NCI-H2029 treated with DMSO at 0.1 percent for 48 hours (cell line): ENCODE measurements at places on chromosomes 3 and 15.

GRCh38 chr3:46957092-46957820 is 19.3 kb downstream of the CCDC12 start:
- DNase-seq, result no peak

GRCh38 chr3:112646623-112647022 is 5.7 kb upstream of the CCDC80 start:
- DNase-seq, result peak; percentile 56

GRCh38 chr3:134009345-134010000 is 20.3 kb downstream of the SLCO2A1 start:
- no peak for DNase-seq

DNA sequence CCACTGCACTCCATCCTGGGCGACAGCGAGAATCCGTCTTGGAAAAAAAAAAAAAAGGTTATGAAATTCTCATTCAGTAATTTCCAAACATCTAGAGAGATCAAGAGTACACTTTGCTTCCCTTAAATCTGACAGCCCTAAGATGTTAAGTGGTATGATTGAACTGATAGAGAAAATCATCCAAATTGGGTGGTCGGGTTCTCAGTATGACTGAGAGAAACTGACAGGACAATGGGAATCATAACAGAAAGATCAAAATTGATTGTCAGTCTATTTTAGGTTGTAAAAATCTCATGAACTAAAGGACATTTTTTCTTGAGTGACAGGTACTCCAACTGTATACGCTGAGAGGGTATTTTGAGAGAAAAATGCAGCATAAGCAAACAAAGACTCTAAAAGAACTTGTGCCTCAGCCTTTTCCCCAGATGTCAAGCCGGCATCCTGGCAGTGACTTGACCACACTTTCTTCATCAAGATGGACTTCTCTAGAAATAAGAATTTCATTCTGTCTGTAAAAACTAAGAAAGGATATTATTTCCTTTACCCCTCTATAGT is 65.8 kb downstream of the MYO5A start:
- DNase-seq, result no peak

DNA sequence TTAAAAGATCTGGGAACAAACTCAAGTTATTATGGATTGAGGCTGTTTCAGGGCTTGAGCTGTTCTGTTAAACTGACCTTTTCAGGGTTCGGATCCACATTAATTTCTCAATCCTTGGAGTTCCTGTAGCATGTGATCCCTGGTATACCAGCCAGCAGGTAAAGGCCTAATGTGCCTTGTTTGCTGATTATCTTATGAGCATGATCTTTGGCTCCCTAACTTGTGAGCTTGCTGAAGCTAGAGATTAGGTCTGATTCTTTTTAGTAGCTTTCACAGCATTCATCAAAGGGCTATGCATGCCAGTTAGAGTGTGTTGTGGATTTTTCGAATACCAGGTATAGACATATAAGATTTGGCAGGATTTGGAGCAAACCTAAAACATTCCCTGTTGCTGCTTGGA is 10.3 kb downstream of the CORO2B start:
- no peak for DNase-seq

DNA sequence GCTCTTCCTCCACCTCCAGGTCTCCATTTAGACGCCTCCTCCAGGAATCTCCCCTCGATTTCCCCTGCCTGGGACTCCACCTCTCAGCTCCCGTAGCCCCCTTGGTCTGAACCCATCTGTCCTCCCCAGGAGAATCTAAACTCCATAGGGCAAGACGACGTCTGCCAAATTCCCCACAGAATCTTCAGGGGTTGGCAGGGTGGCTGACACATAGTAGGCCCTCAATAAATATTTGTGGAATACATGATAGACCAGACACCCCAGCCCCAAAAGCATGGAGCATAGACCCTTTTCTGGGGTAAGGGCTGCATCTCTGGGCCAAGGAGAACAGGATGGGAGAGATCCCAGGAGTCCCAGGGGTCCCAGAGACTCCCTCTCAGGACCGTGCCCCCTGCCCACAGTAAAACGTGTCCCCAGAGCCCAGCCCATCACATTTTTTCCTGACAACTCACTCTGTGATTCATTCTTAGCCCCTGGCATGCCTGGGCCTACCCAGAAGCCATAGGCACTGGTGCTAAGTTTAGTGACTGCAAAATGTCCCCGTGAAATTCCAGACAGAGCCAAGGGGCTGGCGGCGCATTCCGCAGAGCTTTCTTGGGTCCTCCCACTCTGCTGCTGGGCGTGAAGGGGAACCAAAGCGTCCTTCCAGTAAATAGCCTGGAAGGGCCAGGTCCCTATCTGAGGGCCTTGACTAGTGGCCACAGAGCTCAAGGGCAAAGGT is 78.0 kb upstream of the SLC6A6 start:
- DNase-seq, result no peak

GRCh38 chr3:158668506-158668905 is 3.9 kb downstream of the LXN start:
- DNase-seq, result no peak

- DNase-seq, result peak; percentile 8
Measured at GRCh38 chr3:67109651-67110204, 111.6 kb downstream of the KBTBD8 start.

GRCh38 chr3:71319771-71320170 is 263.8 kb downstream of the FOXP1 start:
- no peak for DNase-seq

- DNase-seq, result no peak
Measured at GRCh38 chr3:4754180-4755086, 224.8 kb upstream of the BHLHE40 start.

GRCh38 chr3:53554559-53555067 is 60.2 kb downstream of the CACNA1D start:
- no peak for DNase-seq

GRCh38 chr15:69648212-69648611 is 195.6 kb downstream of the RPLP1 start:
- DNase-seq, result peak; percentile 18

DNA sequence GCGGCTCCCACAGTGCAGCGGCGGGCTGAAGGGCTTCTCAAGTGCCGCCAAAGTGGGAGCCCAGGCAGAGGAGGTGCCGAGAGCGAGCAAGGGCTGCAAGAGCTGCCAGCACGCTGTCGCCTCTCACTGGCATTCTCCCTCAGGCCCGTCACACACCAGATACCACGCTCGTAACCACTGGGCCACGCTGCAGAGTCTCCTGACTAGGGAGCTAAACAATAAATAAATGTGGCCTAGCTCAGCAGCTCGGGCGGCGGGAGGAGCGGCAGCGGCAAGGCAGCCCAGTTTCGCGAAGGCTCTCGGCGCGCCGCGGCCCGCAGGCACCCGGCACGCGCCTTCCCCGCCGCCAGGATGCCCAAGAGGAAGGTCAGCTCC is 55.9 kb upstream of the FAM174B start:
- no peak for DNase-seq

GRCh38 chr15:92492551-92493115 is 99.0 kb downstream of the ST8SIA2 start:
- no peak for DNase-seq

GRCh38 chr3:62548528-62549205 is 175.3 kb upstream of the FEZF2 start:
- no peak for DNase-seq

- DNase-seq, result no peak
Measured at GRCh38 chr3:136624894-136625815, 127.0 kb downstream of the STAG1 start.

- DNase-seq, result no peak
Measured at GRCh38 chr15:25705433-25706115, 157.6 kb downstream of the ATP10A start.

GRCh38 chr15:73678498-73678897 is 5.7 kb upstream of the CD276 start:
- no peak for DNase-seq

DNA sequence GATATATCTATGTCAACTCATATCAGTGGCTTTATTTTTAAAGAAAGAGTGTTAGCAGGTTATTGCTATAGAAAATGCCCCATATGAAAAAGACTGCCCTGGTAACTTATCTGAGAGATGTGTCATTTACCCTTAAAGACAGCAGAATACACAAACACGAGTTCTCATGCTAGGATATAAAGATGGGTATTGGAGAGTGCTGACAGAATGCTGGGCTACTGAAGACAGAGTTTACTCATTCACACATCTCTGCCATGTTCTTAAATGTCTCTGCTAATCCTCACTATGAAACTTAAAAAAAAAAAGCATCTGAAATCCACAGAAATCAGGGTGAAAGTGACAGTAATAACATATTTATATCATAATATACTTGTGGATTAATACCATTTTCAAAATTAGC is 126.7 kb downstream of the FOXP1 start:
- no peak for DNase-seq

GRCh38 chr3:146218880-146219866 is 31.7 kb downstream of the PLSCR4 start:
- DNase-seq, result no peak

- no peak for DNase-seq
Measured at GRCh38 chr3:171586274-171586673, 126.1 kb upstream of the TNIK start.

DNA sequence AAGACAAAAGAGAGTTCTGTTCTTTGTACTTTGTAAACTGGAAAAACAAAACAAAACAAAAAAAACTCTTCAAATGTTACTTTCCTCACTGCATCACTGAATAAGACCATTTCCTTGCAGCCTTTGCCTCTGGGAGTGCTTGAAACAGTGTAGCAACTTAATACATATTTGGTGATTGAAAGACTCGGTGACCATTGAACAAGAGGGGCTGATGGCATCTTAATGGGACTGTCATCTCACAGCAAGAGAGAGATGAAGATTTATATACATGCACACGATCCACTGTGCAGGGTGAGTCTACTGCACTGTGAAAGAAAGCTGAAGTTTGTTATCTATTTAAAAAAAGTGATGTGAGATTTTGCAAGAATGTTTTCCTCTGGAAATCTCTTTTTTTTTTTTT is 111.9 kb upstream of the KLHL25 start:
- no peak for DNase-seq

GRCh38 chr15:45855907-45856579 is 221.2 kb downstream of the SQOR start:
- DNase-seq, result no peak

DNA sequence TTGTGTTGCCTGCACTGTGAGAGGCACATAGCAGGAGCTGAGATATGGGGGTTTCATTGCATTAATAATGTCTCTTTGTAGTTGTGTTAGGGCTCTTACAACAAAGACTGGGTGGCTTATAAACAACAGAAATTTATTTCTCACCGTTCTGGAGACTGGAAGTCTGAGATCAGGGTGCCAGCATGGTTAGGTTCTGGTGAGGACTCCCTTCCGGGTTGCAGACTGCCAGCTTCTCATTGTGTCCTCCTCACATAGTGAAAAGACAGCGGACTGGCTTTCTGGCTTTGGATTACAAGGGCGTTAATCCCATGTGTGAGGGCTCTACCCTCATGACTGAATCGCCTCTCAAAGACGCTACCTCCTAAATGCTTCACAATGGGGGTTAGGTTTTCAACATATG is 20.6 kb downstream of the TMEM108 start:
- no peak for DNase-seq

DNA sequence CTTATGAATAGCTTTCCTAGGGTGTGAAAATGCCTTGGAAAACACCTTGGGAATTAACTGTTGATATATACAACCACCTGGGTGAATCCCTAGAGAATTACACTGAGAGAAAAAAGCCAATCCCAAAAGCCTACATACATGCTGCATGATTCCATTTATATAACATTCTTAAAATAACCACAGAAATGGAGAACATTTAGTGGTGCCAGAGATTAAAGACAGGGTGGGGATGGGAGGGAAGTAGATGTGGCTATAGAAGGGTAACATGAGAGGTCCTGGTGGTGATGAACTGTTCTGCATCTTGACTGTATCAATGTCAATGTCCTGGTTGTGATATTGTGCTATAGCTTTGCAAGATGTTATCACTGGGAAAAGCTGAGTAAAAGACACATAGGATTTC is 291.0 kb downstream of the CLSTN2 start:
- no peak for DNase-seq

DNA sequence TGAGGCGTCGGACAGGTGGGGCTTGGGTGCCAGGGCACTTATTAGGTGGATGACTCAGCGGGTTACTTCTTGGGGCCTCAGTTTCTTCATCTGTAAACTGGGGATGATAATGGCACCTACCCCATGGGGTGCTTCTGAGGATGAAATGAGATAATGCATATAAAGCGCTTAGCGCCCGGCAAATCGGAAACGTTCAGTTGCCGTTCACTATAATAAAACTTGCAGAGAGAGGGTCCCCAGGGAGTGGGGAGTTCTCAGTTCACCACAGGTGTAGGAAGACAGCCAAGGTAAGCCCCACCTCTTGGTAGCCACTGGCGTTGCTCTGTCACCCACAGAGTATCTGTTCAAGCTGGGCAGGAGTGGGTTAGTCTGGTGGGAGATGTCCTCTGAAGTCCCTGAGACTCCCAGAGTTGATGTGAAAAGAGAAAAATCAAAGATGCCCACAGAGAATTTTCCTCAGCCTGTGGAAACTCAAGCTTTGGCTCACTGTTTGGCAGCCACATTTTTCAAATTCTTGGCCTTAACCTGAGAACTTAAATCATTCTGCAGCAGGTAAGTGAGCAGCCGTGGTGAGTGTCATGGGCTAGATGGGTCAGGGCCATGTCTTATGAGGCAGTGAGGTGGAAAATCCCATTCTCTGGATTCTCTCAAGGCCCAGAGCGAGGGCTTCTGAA is 221.5 kb upstream of the BHLHE40 start:
- no peak for DNase-seq

DNA sequence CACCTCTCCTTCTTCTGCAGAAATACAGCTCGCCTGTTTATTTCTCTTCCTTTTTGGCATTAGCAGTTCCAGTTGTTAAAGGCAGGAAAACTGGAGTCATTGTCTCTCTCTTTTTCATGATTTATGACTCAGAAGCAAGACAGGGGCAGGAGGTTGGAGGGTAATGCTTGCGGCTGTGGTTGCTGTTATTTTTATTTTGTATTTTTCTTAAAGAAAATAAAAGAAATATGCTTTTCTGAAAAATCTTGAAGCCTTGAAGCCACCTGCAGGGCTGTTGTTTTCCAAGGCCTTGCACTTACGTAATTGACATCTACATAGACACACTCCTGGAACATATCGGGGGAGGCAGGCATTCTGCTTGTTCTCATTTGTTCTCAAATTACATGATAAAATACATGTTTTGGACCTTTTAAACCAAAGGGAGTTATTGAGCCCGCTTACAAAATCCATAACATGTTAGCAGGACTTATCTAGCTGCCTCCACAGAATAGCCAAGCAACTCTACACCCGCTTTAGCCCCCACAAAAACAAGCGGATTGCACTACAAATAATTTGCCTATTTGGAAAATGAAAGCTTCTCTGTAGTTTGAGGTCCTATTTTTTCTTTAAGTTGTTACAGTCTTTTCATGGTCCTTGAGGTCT is 1004.6 kb upstream of the NR2F2 start:
- no peak for DNase-seq

- no peak for DNase-seq
Measured at GRCh38 chr3:129626744-129627349, 20.4 kb upstream of the PLXND1 start.

GRCh38 chr3:127747751-127748521 is 74.4 kb downstream of the MGLL start:
- DNase-seq, result peak; percentile 45
